Stimulated activated CD8-positive, alpha-beta memory T cell treated with anti-CD3 and anti-CD28 coated beads, Interleukin-2, amount 100 ng/mL, for 1 hour (primary cell): ENCODE measurements at places on chromosomes 4 and X.

DNA sequence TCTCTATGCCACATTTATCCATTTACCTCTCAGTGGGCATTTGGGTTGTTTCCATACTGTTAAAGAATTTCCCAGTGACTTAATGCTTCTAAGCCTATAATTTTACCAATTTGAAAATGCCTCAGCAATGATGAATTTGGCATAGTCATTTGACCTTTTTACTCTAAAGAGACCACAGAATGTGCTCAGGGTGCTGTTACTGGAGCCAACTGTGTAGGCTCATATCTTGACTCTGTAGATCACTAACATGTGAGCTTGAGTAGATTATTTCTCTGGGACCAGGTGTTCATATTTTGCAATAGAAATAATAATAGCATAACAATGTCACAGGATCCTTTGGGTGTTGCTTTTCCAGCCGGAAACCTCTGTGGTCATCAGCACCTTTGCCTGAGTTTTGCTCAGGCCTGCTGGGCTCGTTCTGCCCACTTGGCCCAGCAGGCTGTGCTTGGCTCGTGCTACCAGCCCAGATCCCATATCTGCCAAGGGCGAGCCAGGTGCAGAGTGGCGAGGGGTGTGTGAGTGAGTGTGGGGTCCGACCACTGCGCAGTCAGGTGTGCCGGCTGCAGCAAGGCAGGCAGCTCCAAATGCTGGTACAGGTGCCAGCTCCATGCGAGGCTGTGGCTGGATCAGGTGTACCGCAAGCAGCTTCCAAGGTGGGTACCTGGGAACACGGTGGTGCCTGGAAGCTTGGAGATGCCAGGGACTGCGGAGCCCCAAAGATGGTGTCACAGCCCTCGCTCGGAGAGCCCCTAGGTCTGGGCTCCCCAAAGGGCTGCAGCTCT lies 70.6 kb upstream of the ANK2 start:
- no peak for DNase-seq

- DNase-seq: no peak
Observed at GRCh38 chr4:115396034-115396433, 282.6 kb upstream of the NDST4 start.

- DNase-seq: no peak
Observed at GRCh38 chr4:1152290-1152689, 20.1 kb downstream of the SPON2 start.

- DNase-seq: no peak
Observed at GRCh38 chr4:46016306-46016705, 107.5 kb downstream of the GABRG1 start.

DNA sequence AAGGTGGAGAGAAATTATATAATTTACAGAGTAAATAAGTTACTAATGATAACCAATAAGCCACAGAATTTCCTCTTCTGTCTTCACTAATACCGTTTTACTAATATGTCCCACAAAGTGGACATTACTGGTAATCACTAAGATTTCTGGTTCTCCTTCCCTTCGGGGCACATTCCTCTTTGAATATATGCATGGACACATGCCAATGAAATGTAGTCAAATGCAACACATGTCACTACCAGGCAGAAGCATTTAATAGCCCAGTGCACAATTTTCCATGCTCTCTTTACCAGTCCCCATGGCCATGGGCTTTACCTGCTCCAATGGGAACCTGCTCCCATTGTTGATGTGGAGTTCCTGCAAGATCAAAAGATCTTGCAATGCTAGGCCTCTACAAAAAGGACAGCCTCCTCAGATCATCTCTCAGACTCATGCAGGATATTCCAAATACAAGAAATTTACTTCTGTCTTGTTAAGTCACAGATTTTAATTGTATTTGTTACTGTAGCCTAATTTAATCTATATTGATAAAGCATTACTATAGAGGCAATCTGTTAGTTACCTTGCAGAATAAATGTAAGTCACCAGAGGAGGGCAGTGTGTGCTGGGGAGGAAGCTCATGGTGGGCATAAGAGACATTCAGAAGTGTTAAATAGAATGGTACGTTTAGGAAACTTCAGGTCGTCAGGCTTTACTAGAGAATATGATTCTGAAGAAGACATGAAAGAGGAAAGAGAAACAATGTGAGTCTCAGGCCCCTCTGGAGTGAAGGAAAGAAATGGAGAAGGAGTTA lies 37.1 kb upstream of the INPP4B start:
- DNase-seq: no peak
